ENCODE measurements at places on chromosomes 12 and 14.

DNA sequence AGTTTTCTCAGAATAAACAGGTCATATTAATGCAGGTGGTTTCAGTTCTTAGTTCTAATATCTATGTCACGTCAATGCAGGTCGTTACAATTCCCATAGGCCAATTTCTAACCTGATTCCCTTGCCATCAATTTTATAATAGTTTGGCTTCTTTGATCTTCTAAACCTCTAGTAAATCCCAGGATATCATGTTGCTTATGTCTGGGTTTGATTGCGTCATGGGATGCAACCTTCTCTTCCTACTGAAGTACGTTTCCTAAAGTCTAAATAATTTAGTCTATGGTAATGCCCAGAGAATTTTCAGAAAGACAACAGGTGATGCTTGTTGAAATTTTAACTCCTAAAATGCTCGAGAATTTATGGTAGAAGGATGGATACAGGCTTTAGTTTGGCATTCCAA, 19.2 kb downstream of the TAS2R7 start:
- DNase-seq = no peak

DNA sequence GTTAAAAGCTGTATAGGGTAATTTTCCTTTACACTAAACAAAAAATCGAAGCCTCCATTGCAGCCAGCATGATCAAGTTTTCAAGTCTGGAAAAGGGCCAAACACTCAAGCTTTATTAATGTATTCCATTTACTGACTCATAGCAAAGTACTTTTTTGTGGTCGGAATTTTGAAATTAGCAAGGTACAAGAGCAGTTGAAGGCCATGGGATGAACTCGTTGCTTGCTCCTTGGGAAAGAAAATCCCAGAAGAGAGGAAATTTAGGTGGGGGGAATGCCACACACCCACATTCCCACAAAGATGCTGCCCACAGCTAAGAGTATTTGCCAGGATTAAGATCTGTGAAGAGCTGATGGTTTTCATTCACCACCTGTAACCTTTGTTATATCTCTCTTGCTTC, 333.7 kb downstream of the EGLN3 start:
- DNase-seq = no peak

- no peak for DNase-seq
Observed at GRCh38 chr12:50679612-50680011, 84.3 kb upstream of the ATF1 start.

DNA sequence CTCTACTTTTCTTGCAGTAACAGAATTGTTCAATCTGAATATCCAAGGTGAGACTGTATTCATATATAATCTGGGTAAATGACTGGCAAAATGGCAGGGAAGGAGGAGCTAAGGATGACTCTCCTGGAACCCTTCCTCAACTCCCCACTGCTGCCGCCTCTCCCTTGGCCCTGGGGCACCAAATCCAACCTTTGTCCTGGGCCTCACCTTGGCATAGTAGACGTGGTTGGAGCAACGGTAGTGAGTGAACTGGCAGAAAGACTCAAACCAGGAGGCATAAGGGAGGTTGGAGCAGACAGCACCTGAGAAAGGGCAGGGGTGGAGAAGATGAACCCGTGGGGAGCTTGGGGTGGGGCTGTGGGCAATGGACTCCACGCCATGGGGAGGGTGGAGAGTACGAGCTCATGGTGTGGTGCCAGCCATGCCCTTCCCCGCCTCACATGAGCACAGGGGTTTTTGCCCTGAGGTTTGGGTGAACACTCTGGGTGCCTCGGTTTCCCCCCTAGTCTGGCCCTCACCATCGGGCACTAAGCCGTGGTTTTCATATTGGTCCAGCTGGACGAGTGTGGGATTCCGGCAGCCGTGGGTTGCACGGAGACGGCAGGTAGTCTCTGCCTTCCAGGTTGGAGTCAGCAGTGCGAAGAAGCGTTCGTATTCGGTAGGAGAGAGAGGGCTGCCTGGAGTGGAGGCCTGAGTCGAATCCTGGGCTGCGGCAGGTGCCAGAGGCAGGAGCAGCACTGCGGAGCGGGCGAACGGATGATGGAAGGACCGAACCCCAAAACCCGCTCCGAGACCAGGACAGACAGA, 753 bp downstream of the ACRBP start:
- no peak for DNase-seq

GRCh38 chr14:105250986-105251385, 2.7 kb downstream of the BTBD6 start:
- no peak for DNase-seq

- no peak for DNase-seq
Observed at GRCh38 chr14:73236752-73237218, 521 bp upstream of the PAPLN start.

- peak; percentile 62 for DNase-seq
Observed at GRCh38 chr12:102300824-102301461, 103.3 kb upstream of the PMCH start.

Measured in AG08396 (cell line).